ENCODE measurements at places on chromosomes 1 and 21. TPM values are rescaled to one million over a fixed set of nuclear protein-coding genes. Genes with fewer than 3 reads are reported as not detected.
A peak's percentile ranks its signal among the peaks of the same experiment; 100 is the strongest.

GRCh38 chr1:200673952-200674823 is 4.5 kb upstream of the DDX59 start:
- no peak for DNase-seq
- H3K36me3 ChIP-seq: no peaks in the 10 kb centered on the region
- no peak overlapping the region for H3K27ac ChIP-seq
- no peak overlapping the region for H3K4me3 ChIP-seq
- no peaks in the 10 kb centered on the region for H3K27me3 ChIP-seq
- no peaks in the 10 kb centered on the region for H3K4me1 ChIP-seq

- H3K27ac ChIP-seq: no peak overlapping the region
- H3K4me1 ChIP-seq: no peaks in the 10 kb centered on the region
- H3K27me3 ChIP-seq: no peaks in the 10 kb centered on the region
- H3K4me3 ChIP-seq: no peak overlapping the region
These were observed 21.9 kb downstream of the DISP3 start for GRCh38 chr1:11500881-11501280.

GRCh38 chr1:7478809-7479499 is 292.1 kb upstream of the VAMP3 start:
- no peaks in the 10 kb centered on the region for H3K4me1 ChIP-seq
- peak; percentile 72 for DNase-seq
- no peaks in the 10 kb centered on the region for H3K36me3 ChIP-seq
- H3K27ac ChIP-seq: no peak overlapping the region
- H3K27me3 ChIP-seq: no peaks in the 10 kb centered on the region

- no peaks in the 10 kb centered on the region for H3K27me3 ChIP-seq
- no peaks in the 10 kb centered on the region for H3K36me3 ChIP-seq
- H3K4me3 ChIP-seq: no peak overlapping the region
- DNase-seq: no peak
- H3K4me1 ChIP-seq: peaks cover 7% of the 10 kb centered on the region
These were observed 18.6 kb upstream of the BCL10 start for GRCh38 chr1:85295006-85295431.

TNNT2 gene
- 0.36 TPM for total RNA-seq

DNA sequence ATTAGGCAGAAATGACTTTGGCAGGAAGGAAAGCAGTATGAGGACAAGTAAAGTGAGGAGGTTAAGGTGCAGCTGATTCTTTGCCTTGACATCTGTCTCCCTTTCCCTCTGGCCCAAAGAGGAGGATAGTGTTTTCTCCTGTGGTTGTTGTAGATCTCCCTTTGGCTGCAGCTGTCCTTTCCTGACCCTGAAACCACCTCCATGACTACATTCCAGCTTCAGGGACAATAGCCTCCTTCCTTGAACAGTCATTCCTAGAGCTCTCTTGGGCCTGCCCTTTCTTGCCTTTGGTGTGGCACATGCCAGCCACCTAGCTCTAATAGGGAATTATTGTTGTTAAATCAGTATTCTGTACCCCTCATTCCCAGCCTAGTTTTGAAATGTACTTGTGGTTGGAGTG is 6.2 kb downstream of the ZMYM1 start:
- no peaks in the 10 kb centered on the region for H3K4me1 ChIP-seq
- no peaks in the 10 kb centered on the region for H3K36me3 ChIP-seq
- DNase-seq: no peak
- H3K27me3 ChIP-seq: no peaks in the 10 kb centered on the region
- H3K27ac ChIP-seq: no peak overlapping the region

ETV3L gene
- not detected for total RNA-seq
